Mesenteric fat pad (tissue), 1 donor: ENCODE measurements at places on chromosomes 4 and X. TPM values are rescaled to one million over a fixed set of nuclear protein-coding genes. Genes with fewer than 3 reads are reported as not detected.

GRCh38 chrX:73076838-73077237 is 2.5 kb downstream of the PABPC1L2A start:
- no peak for DNase-seq

DNA sequence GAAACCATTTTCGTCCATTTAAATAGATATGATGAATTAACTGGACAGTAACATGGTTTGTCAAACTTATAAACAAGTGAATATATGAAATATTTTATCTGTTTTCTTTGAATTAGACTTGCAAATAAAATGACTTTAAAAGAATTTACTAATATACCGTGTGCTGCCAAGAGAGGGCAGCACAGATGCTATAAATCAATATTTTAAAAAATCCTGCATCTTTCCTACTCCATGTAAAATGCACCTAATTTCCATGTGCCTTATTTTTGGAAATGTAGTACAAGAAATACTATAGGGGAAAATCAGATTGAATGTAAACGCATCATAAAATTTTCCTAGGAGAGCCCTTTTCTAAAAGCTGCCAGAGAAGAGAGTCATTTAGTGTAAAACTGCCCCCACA is 62.2 kb downstream of the PRKX start:
- no peak for DNase-seq

DNA sequence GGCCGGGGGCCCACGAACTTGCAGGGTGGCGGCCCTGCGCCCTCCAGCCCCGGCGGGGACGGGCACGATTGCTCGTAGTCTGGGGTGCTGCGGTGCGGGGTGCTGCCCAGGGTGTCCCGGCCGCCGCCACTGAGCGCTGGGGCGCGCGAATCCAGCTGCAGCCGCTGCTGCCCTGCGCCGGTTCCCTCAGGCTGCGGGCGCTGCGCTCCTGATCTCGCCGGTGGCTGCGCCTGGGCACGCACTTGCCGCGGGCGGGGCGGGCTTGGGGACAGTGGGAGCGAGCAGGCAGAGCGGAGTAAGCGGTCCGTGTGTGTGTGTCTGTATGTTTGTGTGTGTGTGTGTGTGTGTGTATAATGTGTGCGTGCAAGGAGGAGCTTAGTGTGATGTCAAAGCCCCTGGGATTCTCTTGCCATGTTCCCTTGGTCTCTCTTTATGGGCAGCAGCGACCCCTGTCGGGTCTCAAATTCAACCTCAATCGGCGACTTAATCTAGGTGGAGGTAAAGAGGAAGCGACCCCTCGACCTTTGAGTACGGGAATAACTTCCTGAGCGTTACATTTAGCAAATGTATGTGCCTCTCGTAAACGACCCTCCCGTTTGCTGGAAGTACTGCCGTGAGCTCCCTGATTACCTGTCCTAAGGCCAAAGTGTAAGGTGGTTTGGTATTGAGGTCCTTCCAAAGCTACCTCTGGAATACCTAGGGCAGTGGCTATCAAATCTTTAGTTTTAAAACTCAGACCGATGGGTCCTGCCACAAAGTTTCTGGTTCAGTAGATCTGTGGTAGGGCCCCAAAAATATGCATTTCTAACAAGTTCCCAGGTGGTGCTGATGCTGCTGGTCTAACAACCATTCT is at the start of gene RNF150:
Gene RNF150 (minus strand): TSS at position 324 of the 853 bp plus-strand sequence.
- DNase-seq: peak; percentile 90

GRCh38 chr4:108204518-108204917 is 35.8 kb upstream of the LEF1 start:
- no peak for DNase-seq

GRCh38 chr4:16952462-16952871 is 54.0 kb upstream of the LDB2 start:
- no peak for DNase-seq

GRCh38 chr4:10296730-10297129 is 160.5 kb downstream of the ZNF518B start:
- DNase-seq: no peak

GRCh38 chrX:41490446-41490845 is 43.3 kb downstream of the NYX start:
- DNase-seq: no peak

The CLDN22 gene
- not detected for total RNA-seq
